ENCODE measurements at places on chromosomes 12 and 14. TPM values are rescaled to one million over a fixed set of nuclear protein-coding genes. Genes with fewer than 3 reads are reported as not detected.

MFAP5 gene
- total RNA-seq: 120 TPM

CACNA2D4 gene
- 2.6 TPM for total RNA-seq

NRL gene
- 1.6 TPM for total RNA-seq

CCDC38 gene
- not detected for total RNA-seq

KRT83 gene
- total RNA-seq: not detected

TEX22 gene
- 0.77 TPM for total RNA-seq

RILPL2 gene
- total RNA-seq: 3.1 TPM

PRR4 gene
- 2.0 TPM for total RNA-seq

TRIAP1 gene
- total RNA-seq: 15.3 TPM

GLI1 gene
- total RNA-seq: 0.97 TPM

KCNMB4 gene
- total RNA-seq: 2.3 TPM

LRRK2 gene
- 7.7 TPM for total RNA-seq

FRS2 gene
- total RNA-seq: 21.3 TPM

CLEC1B gene
- not detected for total RNA-seq

PSMA6 gene
- 131 TPM for total RNA-seq

ESPL1 gene
- total RNA-seq: 0.58 TPM

CPNE6 gene
- not detected for total RNA-seq

SERPINA1 gene
- 18.2 TPM for total RNA-seq

CEBPE gene
- not detected for total RNA-seq

CLEC2A gene
- not detected for total RNA-seq

All from left cardiac atrium (tissue), 4 donors.